ENCODE measurements at places on chromosomes 7 and 10. TPM values are rescaled to one million over a fixed set of nuclear protein-coding genes. Genes with fewer than 3 reads are reported as not detected.

HIF1AN gene
- 49.6 TPM for total RNA-seq

OLAH gene
- total RNA-seq, result not detected

- DNase-seq, result no peak
- H3K4me3 ChIP-seq, result no peak overlapping the region
- H3K36me3 ChIP-seq, result no peaks in the 10 kb centered on the region
- H3K4me1 ChIP-seq, result peaks cover 3% of the 10 kb centered on the region
- no peak overlapping the region for H3K27ac ChIP-seq
These were observed 10.7 kb downstream of the WIPI2 start for GRCh38 chr7:5200561-5201235.

- no peak overlapping the region for H3K27ac ChIP-seq
- peaks cover 8% of the 10 kb centered on the region for H3K4me1 ChIP-seq
- no peaks in the 10 kb centered on the region for H3K36me3 ChIP-seq
- H3K27me3 ChIP-seq, result peaks cover 2% of the 10 kb centered on the region
- no peak for DNase-seq
These were observed 57.2 kb upstream of the ECHDC3 start for GRCh38 chr10:11684717-11685645.

DNA sequence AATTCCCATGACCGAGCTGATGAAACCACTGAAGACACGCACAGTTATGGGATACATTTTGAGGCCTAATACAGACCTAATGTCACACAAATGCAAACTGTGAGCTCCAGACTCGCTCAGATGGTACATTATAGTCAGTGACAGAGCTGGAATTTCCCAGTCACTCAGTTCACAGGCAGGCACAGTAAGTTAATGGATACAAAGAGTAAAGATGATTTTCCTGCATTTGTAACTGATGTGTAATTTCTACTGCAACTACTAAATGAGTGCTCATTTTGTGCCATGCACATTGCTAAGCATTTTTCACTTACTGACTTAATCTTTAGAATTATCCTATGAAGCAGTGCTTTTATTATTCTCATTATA is 56.5 kb downstream of the ENO4 start:
- no peak for DNase-seq
- H3K4me3 ChIP-seq, result no peak overlapping the region
- H3K36me3 ChIP-seq, result peaks cover 3% of the 10 kb centered on the region
- H3K27ac ChIP-seq, result no peak overlapping the region
- peaks cover under 1% of the 10 kb centered on the region for H3K4me1 ChIP-seq

DNA sequence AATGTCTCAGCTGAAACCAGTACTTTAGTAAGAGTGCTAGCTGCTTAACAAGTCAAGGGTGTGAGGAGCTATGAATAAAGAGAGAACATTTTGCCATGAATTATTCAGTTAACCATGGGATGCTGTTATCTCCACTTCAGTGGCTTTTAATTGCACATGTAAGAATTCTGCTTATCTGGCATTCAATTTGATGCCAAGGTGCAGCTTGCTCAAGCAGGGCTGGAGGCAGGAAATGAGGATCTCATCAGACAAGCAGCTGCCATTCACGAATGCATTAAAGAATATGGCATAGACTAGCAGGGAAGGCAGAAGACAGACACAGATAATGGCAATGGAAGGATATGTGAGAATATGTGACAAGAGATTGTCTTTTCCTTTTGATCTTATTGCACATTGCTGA is 697.8 kb downstream of the NRG3 start:
- no peaks in the 10 kb centered on the region for H3K27me3 ChIP-seq
- H3K4me1 ChIP-seq, result peaks cover 8% of the 10 kb centered on the region
- DNase-seq, result no peak
- no peak overlapping the region for H3K4me3 ChIP-seq
- no peak overlapping the region for H3K27ac ChIP-seq
- H3K36me3 ChIP-seq, result no peaks in the 10 kb centered on the region

- H3K4me3 ChIP-seq, result no peak overlapping the region
- DNase-seq, result no peak
- peaks cover 6% of the 10 kb centered on the region for H3K4me1 ChIP-seq
- no peak overlapping the region for H3K27ac ChIP-seq
These were observed 138.3 kb downstream of the GNAT3 start for GRCh38 chr7:80373429-80374032.

DNA sequence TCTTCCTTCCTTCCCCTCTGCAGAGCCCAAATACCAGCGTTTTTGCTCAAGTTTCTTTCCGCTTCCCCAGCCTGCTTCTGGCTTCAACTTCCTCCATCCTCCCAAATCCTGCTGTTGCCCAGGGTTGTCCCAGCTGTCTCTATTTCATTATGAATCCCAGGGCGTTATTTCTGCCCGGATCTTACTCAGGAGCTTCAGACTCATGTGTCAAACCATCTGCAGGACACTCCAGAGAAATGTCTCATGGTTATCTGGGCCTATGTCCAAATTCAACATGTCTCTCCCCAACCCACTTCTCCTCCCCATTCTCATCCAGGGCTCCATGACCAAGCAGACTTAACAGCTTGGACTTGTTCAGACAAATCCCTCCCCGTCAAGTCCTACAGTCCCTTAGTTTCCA is 15.6 kb downstream of the ARHGAP22 start:
- DNase-seq, result no peak
- peaks cover 26% of the 10 kb centered on the region for H3K36me3 ChIP-seq
- H3K4me1 ChIP-seq, result peaks cover 15% of the 10 kb centered on the region
- no peak overlapping the region for H3K4me3 ChIP-seq
- peaks cover 10% of the 10 kb centered on the region for H3K27me3 ChIP-seq

DNA sequence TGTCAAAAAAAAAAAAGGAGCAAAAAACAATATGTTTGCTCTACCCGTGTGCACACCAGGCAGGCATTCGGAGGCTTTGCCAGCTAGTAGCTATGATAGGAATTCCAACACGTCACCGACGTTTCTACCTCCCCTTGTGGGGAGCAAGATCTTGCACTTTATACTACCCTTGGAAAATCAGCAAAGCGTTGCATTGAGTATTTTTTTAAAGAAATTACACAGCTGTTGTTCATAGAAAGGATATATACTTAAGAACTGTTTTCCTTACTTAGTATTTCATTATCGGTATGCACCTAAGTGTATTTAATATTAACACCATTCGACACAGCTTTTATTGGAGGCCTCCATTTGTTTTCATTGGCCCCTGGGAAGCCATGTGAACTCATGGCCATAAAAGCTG is 159.9 kb upstream of the MGMT start:
- H3K27me3 ChIP-seq, result no peaks in the 10 kb centered on the region
- H3K4me3 ChIP-seq, result no peak overlapping the region
- no peaks in the 10 kb centered on the region for H3K4me1 ChIP-seq
- no peak for DNase-seq

- no peaks in the 10 kb centered on the region for H3K27me3 ChIP-seq
- no peak overlapping the region for H3K4me3 ChIP-seq
- no peak overlapping the region for H3K27ac ChIP-seq
- H3K36me3 ChIP-seq, result no peaks in the 10 kb centered on the region
- no peak for DNase-seq
- peaks cover 10% of the 10 kb centered on the region for H3K4me1 ChIP-seq
These were observed 65.3 kb downstream of the CHCHD3 start for GRCh38 chr7:133016604-133017003.

- no peak for DNase-seq
- peaks cover 11% of the 10 kb centered on the region for H3K4me1 ChIP-seq
- H3K27me3 ChIP-seq, result peaks cover 2% of the 10 kb centered on the region
- H3K36me3 ChIP-seq, result no peaks in the 10 kb centered on the region
- H3K4me3 ChIP-seq, result no peak overlapping the region
These were observed 355.5 kb downstream of the GLRX3 start for GRCh38 chr10:130491693-130492050.

SFTPD gene
- total RNA-seq, result 0.51 TPM

SCIN gene
- not detected for total RNA-seq

DNA sequence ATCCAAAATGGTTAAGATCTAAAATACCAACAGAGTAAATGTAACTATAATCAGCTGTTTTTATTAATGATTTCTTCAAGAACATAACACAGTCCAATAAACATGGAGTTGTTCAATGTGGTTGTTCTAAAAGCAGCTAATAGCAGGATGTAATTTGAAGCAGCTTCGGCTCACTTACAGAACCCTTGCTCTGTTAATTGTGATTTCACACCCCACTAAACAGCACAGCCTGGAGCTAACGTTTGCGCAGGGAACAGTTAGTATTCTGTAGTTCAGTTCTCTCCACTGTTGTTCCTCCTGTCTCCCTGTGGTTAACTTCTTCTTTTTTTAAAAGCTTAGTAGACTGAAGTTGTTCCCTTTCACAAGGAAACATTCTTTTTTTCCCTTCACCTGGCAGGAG is 104.0 kb downstream of the GRM3 start:
- no peaks in the 10 kb centered on the region for H3K27me3 ChIP-seq
- H3K36me3 ChIP-seq, result no peaks in the 10 kb centered on the region
- H3K27ac ChIP-seq, result peak overlapping the region; percentile 75

VAX1 gene
- total RNA-seq, result 0.27 TPM

HNRNPF gene
- total RNA-seq, result 99.7 TPM

CLDN4 gene
- 0.54 TPM for total RNA-seq

PDE6C gene
- total RNA-seq, result not detected

DNAJC30 gene
- 8.4 TPM for total RNA-seq

GRCh38 chr10:45470098-45471012 is 96.3 kb downstream of the ALOX5 start:
- peaks cover 30% of the 10 kb centered on the region for H3K4me1 ChIP-seq
- no peak overlapping the region for H3K27ac ChIP-seq
- peaks cover 5% of the 10 kb centered on the region for H3K36me3 ChIP-seq

SMKR1 gene
- 0.98 TPM for total RNA-seq

DNA sequence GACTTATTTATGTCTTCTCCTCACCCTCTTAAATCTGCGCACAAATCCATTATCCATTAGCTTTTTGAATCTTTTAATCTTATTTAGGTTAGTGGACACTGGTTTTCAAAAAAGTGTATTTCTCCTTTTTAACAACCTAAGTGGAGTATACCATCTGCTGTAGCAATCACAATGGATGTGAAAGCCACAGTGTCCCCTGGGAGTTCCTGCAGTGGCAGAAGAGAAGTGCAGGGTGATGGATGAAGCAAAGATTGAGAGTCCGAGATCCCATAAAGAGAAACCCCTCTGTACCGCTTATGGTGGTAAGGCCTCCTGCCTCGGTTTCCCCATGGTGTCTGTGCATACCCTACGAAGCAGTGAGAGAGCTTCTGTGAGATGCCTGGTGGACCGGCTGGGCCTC is 236.4 kb downstream of the COBL start:
- peaks cover 12% of the 10 kb centered on the region for H3K4me1 ChIP-seq
- H3K4me3 ChIP-seq, result no peak overlapping the region
- no peak overlapping the region for H3K27ac ChIP-seq
- no peak for DNase-seq
- no peaks in the 10 kb centered on the region for H3K27me3 ChIP-seq

DNA sequence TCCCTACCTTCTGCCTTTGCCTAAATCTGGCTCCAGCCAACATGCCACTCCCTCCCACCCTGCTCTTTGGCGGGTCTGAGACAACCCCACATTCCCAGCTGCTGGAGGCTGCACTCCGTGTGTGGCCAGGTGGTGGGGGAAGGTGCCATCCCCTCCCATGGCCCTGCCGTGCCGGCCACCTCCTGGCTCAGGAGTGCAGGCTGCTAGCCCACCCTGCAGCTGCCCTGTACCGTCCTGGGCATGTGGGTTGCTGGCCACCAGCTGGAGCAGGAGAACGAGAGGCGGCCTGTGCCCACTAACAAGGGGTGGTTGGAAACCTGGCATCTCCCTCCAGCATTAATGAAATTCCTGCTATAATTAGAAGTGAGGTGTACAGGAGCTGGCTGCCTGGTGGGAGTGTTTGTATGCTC is 97.6 kb downstream of the ZMIZ1 start:
- peaks cover 4% of the 10 kb centered on the region for H3K36me3 ChIP-seq
- H3K4me3 ChIP-seq, result peak overlapping the region; percentile 24
- H3K27ac ChIP-seq, result no peak overlapping the region
- peaks cover 57% of the 10 kb centered on the region for H3K4me1 ChIP-seq
- DNase-seq, result no peak

ACTL6B gene
- total RNA-seq, result 95.2 TPM

GRCh38 chr10:74314166-74314565 is 163.1 kb downstream of the ADK start:
- H3K27me3 ChIP-seq, result peaks cover 2% of the 10 kb centered on the region
- H3K4me3 ChIP-seq, result no peak overlapping the region
- DNase-seq, result no peak
- no peaks in the 10 kb centered on the region for H3K36me3 ChIP-seq
- no peaks in the 10 kb centered on the region for H3K4me1 ChIP-seq
- no peak overlapping the region for H3K27ac ChIP-seq

DNA sequence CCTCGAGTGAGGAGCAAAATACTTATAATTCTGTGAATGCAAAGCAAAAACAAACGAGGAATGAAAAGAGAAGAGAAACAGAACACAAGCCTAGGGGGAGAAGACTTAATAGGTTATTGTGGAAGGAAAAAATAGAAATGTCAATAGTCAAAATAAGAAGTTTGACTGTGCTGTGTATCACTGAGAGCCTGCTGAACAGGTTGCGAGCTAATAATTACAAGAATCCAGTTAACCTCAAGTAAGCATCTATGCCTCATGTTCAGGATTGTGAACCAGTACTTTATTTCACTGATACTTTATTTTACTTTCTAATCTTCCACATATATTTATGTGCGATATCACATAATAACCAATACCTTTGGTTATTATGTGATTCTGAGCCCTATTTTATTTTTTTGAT is 316.7 kb downstream of the OTUD1 start:
- H3K4me1 ChIP-seq, result no peaks in the 10 kb centered on the region
- no peak overlapping the region for H3K4me3 ChIP-seq
- DNase-seq, result no peak
- no peaks in the 10 kb centered on the region for H3K36me3 ChIP-seq
- H3K27ac ChIP-seq, result no peak overlapping the region

DNA sequence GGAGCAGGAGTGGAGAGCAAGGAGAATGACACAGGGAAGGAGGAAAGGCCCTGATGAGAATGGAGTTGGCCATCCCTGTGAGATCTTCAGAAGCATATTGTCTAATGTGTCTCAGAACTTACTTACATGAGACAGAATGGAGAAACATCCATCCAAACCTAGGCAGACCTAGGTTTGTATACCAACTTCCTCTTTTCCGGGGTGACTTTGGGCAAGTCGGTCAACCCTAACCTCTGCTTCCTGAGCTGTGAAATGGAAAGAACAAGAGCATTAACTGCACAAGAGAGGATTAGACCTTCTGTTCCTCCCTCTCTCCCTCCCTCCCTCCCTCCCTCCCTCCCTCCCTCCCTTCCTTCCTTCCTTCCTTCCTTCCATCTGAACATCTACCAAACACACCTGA is 4.5 kb downstream of the GHRHR start:
- peaks cover 8% of the 10 kb centered on the region for H3K27me3 ChIP-seq
- no peak overlapping the region for H3K27ac ChIP-seq
- no peak overlapping the region for H3K4me3 ChIP-seq
- H3K4me1 ChIP-seq, result peaks cover 13% of the 10 kb centered on the region

- peaks cover 22% of the 10 kb centered on the region for H3K4me1 ChIP-seq
- no peak overlapping the region for H3K4me3 ChIP-seq
- no peak overlapping the region for H3K27ac ChIP-seq
- H3K27me3 ChIP-seq, result peaks cover 25% of the 10 kb centered on the region
These were observed 77.9 kb upstream of the SAMD8 start for GRCh38 chr10:75033399-75034130.
